ENCODE measurements at places on chromosomes 6 and 20.
A peak's percentile ranks its signal among the peaks of the same experiment; 100 is the strongest.

GRCh38 chr6:135183532-135184440 is 2.7 kb downstream of the MYB start:
- peak; percentile 89 for DNase-seq

DNA sequence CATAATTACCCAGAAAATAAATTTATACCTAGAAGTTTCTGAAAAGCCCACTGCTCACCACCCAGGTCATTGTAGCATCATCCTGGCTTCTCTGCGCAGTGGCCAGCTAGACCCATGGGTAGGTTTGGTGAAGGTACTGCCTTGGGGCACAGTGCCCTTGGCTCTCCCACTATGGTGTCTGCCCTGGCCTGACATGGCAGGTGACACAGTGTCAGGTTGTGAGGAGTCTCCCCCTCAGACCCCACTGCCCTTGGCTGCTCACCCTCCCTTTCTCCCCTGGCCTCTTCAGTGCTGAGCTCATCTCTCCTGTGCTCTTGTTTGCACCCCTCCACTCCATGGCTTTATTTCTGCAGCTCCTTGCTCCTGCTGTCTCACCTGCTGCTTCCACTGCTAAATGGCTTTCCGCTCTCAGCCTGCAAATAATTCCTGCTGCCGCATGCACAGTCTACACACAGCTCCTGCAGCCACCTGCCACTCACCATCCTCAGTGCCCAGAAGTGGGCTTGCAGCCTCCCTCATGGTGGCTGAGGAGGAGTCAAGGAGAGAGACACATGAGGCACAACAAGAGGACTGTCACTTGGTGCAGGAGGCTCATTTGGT is 313.4 kb upstream of the MOCS1 start:
- DNase-seq = no peak

- DNase-seq = peak; percentile 8
These were observed 10.1 kb upstream of the HDAC2 start for GRCh38 chr6:113980937-113981554.

DNA sequence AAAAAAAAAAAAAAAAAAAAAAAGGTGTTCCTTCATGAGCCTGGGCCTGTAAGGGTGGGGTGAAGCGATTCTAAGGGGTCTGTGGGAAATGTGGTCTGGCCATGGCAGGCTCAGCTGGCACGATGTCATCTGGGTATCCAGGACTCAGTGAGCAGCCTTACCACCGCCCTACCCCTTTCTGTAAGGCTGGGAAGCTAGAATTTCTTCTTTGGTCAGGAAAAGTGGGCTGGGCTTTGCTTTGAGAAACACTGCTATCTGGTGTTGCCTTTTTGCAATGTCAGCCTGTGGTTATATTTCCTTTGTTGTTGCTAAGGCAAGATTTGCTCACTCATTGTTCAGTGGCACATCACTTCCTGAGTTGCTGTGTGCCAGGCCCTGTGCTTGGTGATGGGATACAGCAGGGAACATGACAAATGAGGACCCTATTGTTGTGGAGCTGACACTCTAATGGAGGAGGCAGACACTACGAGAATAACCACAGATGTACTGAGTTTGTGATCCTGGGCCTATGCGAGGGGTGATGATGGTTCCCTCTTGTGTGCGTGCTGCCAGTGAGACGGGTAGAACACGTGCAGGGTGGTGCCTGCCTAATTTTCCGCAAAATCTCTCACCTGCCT is 45.9 kb upstream of the ZNFX1 start:
- peak; percentile 62 for DNase-seq

DNA sequence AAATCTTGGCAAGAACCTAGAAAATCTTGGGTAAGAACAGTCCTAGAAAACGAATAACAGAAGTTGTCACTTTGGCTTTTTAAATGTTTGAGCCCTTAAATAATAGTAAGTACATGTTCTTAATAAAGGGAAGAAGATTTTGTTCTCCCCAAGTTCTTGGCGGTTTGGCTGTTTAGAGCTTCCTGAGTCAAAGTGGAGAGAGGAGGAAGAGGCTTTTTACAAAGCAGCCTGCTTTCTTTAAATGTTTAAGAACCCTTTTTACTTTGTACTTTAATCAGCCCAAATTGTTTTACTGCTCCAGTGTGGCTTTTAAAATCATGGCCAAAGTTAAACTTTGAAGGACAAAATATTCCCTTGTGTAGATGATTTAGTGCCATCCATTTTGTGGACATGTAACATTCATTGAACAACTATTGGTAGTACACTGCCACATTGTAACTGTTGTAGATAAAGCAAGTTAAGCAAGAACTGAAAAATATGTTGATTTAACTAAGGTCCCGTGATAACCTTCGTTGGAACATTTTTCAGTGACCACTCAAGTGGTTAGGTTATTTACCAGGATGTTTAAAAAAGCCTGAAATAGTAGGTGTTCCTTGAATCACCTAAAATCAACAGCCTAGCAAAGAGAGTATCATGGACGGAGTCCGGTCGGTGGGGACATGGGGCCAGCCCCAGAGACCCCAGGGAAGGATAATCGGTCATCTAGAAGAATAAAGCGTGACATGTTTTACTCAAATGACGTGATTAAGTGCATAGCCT is 2.4 kb downstream of the AMD1 start:
- no peak for DNase-seq

- DNase-seq = no peak
These were observed 278.6 kb downstream of the COL12A1 start for GRCh38 chr6:74927299-74927698.

DNA sequence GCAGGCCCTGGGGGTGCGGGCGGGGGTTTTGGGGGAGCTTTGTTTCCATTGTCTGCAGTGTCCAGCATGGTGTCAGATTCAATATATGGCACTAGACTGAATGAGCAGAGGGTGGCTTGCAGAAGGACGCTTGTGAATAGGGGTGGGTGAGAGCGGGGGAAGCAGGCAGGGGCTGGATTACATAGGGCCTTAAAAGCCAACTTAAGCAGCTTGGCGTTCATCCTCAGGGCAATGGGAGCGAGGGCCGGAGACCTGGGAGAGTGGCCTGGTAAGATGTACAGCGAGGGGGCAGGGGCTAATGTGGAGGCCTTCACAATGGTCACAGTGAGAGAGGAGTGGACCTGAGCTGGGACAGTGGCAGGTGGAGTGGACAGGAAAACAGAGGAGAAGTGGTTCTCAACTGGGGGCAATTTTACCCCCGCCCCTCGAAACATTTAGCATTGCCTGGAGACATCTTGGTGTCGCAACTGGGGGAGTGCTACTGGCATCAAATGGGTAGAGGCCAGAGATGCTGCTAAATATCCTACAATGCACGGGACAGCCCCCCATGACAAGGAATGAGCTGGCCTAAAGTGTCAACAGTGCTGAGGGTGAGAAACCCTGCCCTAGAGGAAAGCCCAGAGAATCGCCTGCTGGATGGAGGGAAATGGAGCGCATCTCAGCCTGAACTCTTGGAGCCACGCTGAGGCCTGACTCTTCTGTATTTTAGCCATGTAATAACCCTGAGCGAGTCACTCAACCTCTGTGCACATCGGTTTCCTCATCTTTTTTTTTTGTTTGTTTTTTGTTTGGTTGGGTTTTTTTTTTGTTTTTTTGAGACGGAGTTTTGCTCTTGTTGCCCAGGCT is 15.1 kb upstream of the BAK1 start:
- DNase-seq = peak; percentile 50

- DNase-seq = no peak
These were observed 67.4 kb downstream of the GMPR start for GRCh38 chr6:16305788-16306187.

DNA sequence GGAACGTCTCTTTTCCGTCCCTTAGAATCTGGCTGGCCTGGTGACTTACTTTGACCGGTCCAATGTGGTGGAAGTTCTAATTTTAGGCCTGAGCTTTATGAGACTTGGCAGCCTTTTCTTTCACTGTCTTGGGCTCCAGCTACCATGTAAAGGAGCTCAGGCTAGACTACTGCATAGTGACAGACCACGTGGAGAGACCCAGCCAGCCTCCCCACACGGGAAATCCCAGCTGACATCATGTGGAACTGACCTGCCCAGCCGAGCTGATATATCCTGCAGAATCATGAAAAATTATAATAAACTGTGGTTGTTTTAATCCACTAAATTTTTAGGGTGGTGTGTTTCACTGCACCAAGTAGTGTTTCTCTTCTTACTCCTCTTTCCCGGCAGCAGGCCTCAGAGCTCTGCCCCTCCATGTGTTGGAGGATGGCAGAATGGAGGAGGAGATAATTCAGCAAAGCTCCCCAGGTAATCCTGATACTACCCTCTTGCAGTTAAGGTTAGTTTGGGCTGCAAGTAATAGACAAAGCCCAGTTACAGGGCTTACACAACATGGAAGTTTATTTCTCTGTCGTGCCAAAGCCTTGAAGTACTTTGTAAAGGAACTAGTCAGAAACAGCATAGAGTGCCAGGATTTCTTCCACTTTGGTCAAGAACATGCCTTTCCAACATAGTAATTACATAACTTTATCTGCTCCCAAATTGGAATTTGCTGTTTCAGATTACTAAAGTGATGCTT is 87.5 kb downstream of the SH3BGRL2 start:
- no peak for DNase-seq

GRCh38 chr20:58478141-58478805 is 36.9 kb downstream of the APCDD1L start:
- DNase-seq = no peak

DNA sequence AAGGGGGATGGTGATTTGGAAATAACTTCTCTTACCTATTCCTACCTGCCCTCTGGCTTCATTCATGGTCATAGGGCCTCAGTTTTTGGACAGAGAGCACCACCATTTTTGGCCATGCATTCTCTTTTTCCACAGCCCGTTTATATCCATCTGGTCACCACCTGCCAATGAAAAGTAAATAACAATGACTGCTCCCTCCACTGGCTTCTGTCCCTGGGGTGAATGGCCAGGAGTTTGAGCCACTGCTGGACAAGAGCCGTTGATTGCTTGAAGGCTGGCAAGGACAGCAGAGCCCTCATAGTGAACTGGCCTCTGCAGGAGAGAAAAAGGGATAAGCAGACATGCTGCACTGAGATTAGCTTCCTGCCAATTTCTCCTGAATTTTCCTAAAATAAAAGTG is 261.8 kb downstream of the ADGB start:
- no peak for DNase-seq

- DNase-seq = no peak
These were observed 26.6 kb upstream of the C6orf58 start for GRCh38 chr6:127550403-127550802.

GRCh38 chr6:157099912-157100593 is 223.3 kb downstream of the TMEM242 start:
- DNase-seq = peak; percentile 22

DNA sequence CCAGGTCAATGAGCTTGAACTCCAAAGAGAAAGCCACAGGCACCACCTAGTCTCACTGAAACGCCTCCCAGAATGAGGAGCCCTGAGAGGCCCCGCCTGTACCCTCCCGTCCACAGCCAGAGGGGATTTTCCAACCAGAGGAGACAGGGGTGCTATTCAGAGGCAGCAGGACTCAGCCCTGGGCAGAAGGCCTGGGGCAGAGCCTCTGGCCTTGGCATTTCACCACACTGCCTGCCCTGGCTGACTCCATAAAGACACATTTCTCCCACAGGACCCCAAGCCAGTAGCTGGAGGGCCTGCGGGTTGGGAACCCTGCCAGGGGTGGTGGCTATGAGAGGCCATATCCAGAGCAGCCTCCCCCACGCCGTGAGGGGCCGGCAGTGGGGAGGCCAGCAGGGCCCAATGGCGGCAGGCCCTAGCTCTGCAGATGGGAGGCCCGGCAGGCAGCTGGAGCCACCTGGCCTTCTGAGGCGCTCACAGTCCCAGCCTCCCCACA is 159.3 kb downstream of the PREX1 start:
- DNase-seq = no peak

DNA sequence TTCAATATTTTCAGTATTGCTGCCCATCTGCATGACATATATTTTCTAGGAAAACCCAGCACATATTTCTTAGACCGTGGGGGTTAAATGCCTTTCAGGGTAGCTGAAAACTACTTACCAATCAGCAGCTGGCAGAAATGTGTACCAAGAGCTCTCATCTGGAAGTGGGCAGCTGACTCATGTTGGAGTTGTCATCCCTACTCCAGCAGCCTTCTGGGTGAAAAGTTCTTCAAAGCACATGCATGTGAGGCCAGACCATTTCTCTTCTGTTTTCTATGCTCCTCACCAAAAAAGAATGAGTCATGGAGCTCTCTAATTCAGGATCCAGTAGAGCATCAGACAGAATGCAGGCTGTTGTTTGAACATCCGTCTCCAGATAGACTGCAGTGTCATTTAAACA is 135.5 kb downstream of the PAX1 start:
- DNase-seq = no peak

DNA sequence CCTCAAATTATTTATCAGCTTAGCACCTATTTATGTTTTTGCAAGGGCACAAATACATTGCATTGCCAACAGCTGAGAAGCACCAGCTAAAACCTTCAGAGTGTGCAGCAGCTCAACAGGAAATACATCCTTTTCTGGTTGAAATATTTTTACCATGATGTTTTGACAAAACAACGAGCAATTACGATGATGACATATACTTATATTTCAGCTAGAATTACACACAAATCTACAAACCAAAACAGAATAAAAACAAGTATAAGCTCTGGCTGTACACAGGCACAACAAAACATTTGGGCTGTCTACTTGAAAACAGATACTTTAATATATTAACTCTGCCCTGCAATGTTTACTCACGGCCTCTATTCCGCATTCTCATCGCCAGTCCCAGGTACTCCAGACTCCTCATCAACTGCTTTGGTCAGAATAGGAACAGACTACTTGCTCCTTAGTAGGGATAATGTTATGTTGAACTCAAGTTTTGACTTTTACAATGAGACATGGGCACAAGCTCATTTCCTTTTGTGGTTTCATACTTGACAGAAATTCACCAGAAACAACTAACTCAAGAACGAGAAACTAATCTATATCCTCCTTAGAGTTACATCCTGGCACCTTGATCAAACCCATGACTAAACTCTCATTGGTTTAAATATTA is 377.6 kb downstream of the ESR1 start:
- no peak for DNase-seq

DNA sequence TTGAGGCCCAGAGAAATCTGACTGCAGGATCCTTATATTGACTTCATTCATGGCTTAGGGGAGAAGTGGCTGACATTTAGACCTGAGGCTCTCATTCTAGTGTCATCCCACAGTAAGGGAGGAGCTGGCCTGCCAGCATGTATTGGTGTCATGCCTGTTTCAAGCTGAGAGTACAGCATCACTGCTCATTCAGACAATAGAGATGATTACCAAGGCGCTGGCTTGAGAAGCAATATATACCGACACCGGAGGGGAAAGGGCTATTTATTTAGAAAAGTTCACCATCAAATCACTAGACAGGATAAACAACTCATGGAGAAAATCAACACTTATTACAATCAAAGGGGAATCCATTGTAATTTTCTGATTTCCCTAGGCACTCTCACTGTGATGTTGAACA is 84.4 kb upstream of the HDAC2 start:
- DNase-seq = no peak

DNA sequence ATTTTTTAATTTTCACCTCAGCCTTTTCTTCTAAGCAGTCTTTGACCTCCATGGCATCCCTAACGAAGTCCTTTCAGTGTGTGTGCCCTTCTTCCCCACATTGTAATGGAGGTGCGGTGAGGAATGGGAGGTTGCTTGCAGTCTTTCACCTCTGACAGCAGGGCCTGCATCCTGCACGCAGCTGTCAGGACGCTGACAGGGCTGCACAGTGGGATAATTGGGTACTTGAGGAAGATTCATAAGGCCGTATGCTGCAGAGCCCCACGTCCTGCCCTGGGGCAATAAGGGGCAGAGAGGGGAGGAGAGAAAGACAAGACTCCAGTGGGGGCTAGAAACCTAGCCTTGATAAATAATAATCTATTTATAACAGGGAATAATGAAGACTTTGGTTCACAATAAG is 184.7 kb downstream of the SAMD5 start:
- DNase-seq = no peak

GRCh38 chr6:127092466-127092865 is 26.0 kb upstream of the RSPO3 start:
- DNase-seq = no peak
